ENCODE measurements at places on chromosomes 1 and 21. TPM values are rescaled to one million over a fixed set of nuclear protein-coding genes. Genes with fewer than 3 reads are reported as not detected.
A peak's percentile ranks its signal among the peaks of the same experiment; 100 is the strongest.

GRCh38 chr21:31279986-31280385, 64.1 kb downstream of the TIAM1 start:
- no peaks in the 10 kb centered on the region for H3K27me3 ChIP-seq
- DNase-seq = no peak
- no peaks in the 10 kb centered on the region for H3K4me1 ChIP-seq
- no peak overlapping the region for H3K4me3 ChIP-seq
- no peak overlapping the region for H3K27ac ChIP-seq

GRCh38 chr1:24186711-24186992, 437 bp downstream of the IFNLR1 start:
- H3K27ac ChIP-seq = peak overlapping the region; percentile 93
- peaks cover 7% of the 10 kb centered on the region for H3K4me1 ChIP-seq
- peaks cover 3% of the 10 kb centered on the region for H3K27me3 ChIP-seq
- DNase-seq = no peak
- peaks cover 3% of the 10 kb centered on the region for H3K36me3 ChIP-seq
- peak overlapping the region; percentile 81 for H3K4me3 ChIP-seq

- no peaks in the 10 kb centered on the region for H3K4me1 ChIP-seq
- H3K27me3 ChIP-seq = no peaks in the 10 kb centered on the region
- no peak overlapping the region for H3K27ac ChIP-seq
- DNase-seq = no peak
- peaks cover 4% of the 10 kb centered on the region for H3K36me3 ChIP-seq
Measured at GRCh38 chr1:174556392-174556791, 108.6 kb downstream of the GPR52 start.

- no peak overlapping the region for H3K27ac ChIP-seq
- DNase-seq = no peak
- no peak overlapping the region for H3K4me3 ChIP-seq
- peaks cover 2% of the 10 kb centered on the region for H3K36me3 ChIP-seq
Measured at GRCh38 chr21:46095814-46096595, 1.9 kb upstream of the COL6A2 start.

DNA sequence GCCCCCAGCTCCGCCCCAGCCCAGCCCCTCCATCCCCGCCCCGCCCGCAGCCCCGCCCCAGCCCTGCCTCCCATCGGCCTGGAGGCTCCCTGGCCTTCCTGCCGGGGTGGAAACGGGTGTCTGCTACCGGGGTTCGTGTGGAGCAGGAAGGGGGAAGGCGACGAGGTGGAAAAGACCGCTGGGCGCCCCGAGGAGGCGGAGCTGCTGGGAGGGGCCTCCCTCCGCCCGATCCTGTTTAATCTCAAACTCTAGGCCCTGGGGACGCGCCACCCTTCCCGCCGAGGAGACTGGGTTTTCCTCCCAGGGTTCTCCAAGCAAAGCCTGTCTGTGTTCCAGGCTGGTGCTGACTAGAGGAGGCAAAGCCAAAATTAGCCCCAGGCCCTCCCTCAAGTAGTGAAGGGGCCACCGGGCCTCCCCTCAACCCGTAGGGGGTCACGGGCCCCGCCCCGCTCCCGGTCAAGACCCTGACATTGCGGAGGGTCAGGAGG, 16.2 kb upstream of the TTLL10 start:
- peak overlapping the region; percentile 56 for H3K4me3 ChIP-seq
- peaks cover 6% of the 10 kb centered on the region for H3K27me3 ChIP-seq
- H3K27ac ChIP-seq = peak overlapping the region; percentile 76
- peaks cover 1% of the 10 kb centered on the region for H3K4me1 ChIP-seq
- peaks cover 6% of the 10 kb centered on the region for H3K36me3 ChIP-seq
- no peak for DNase-seq

GRCh38 chr1:199719156-199719842, 308.2 kb upstream of the NR5A2 start:
- no peak overlapping the region for H3K4me3 ChIP-seq
- no peaks in the 10 kb centered on the region for H3K27me3 ChIP-seq
- peaks cover 7% of the 10 kb centered on the region for H3K4me1 ChIP-seq
- DNase-seq = no peak
- H3K27ac ChIP-seq = no peak overlapping the region

DNA sequence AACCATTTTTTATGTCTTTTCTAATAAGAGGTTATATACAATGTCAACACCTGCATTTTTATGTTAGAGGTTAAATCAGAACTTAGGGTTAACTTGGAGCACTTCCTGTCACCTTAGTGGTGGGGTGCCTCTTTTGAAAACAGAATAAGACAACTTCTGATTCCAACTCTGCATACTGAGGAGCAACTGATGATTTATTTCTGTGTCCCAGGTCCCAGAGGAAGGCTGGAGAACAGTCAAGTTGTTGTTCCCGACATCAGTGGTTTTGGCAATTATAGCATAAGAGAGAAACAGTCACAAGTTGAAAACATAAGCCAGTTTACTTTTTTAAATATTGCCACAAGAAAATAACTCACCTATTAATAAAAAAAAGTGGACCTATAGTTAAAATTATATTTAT, 871.0 kb upstream of the ADAMTS5 start:
- H3K27me3 ChIP-seq = no peaks in the 10 kb centered on the region
- no peak overlapping the region for H3K27ac ChIP-seq
- no peaks in the 10 kb centered on the region for H3K36me3 ChIP-seq
- H3K4me1 ChIP-seq = no peaks in the 10 kb centered on the region

GRCh38 chr1:155019377-155020245, 14.0 kb downstream of the DCST2 start:
- H3K4me3 ChIP-seq = no peak overlapping the region
- H3K36me3 ChIP-seq = peaks cover 3% of the 10 kb centered on the region
- H3K27ac ChIP-seq = peak overlapping the region; percentile 22
- no peaks in the 10 kb centered on the region for H3K27me3 ChIP-seq

GRCh38 chr1:5415606-5416005, 576.6 kb downstream of the NPHP4 start:
- H3K36me3 ChIP-seq = no peaks in the 10 kb centered on the region
- H3K27me3 ChIP-seq = peaks cover 25% of the 10 kb centered on the region
- no peak for DNase-seq
- H3K27ac ChIP-seq = no peak overlapping the region

DNA sequence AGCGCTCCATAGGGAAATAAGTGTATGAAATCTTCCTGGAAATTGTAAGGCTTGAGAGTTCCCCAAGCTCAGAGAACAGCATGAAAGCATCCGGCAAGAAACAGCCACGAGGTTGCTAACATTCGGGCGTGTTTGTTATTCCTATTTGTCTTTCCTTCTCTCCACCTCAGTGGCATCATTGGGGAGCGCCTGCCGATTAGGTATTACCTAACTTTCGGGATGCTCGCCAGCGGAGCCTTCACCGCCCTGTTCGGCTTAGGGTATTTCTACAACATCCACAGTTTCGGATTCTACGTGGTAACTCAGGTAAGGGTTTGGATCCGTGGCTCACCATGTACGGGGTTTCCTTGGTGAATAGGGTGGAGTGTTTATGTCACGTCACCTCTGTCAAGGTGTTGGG, 25.7 kb downstream of the SLC37A1 start:
- H3K4me3 ChIP-seq = no peak overlapping the region
- peaks cover 23% of the 10 kb centered on the region for H3K36me3 ChIP-seq
- no peaks in the 10 kb centered on the region for H3K27me3 ChIP-seq

- H3K4me3 ChIP-seq = no peak overlapping the region
- DNase-seq = no peak
- H3K27ac ChIP-seq = no peak overlapping the region
- peaks cover 3% of the 10 kb centered on the region for H3K4me1 ChIP-seq
- H3K36me3 ChIP-seq = peaks cover 4% of the 10 kb centered on the region
Measured at GRCh38 chr1:155166051-155166470, 7.0 kb downstream of the KRTCAP2 start.

DNA sequence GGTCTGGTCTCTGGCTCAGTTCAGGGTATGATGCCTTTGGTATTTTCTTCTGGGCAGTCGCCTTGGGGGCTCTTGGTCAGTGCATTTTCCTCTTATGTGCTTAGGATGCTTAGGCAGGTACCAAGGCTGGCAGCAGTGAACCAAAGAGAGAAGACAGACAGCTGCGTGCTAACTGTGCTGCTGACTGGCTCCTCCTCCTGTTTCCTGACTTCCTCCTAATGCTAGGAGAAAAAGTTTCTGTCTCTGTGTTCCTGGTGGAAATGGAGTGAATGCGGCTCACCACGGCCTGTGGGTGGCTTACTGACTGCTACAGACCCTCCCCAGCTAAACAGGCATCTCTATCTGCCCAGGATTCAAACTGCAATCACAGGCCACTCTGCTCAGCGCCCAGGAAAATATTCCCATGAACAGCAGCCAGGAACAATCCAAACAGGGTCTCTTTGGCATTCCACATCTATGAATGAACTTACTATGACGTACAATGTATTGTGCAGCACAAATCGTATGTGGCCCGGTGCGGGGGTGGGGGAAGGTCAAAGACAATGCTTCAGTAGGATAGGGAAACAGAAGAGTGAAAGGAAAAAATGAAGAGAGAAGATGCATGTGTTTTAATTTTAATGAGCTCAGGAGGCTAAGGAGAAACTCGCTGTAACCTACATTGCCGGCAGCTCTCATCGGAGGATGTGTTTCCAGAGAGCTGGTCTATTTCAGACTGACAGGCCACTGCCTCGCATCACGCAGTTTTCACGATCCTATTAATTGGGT, 2.8 kb downstream of the ABCG1 start:
- H3K27me3 ChIP-seq = peaks cover 60% of the 10 kb centered on the region
- no peak for DNase-seq
- H3K27ac ChIP-seq = no peak overlapping the region
- peaks cover 10% of the 10 kb centered on the region for H3K4me1 ChIP-seq

DNA sequence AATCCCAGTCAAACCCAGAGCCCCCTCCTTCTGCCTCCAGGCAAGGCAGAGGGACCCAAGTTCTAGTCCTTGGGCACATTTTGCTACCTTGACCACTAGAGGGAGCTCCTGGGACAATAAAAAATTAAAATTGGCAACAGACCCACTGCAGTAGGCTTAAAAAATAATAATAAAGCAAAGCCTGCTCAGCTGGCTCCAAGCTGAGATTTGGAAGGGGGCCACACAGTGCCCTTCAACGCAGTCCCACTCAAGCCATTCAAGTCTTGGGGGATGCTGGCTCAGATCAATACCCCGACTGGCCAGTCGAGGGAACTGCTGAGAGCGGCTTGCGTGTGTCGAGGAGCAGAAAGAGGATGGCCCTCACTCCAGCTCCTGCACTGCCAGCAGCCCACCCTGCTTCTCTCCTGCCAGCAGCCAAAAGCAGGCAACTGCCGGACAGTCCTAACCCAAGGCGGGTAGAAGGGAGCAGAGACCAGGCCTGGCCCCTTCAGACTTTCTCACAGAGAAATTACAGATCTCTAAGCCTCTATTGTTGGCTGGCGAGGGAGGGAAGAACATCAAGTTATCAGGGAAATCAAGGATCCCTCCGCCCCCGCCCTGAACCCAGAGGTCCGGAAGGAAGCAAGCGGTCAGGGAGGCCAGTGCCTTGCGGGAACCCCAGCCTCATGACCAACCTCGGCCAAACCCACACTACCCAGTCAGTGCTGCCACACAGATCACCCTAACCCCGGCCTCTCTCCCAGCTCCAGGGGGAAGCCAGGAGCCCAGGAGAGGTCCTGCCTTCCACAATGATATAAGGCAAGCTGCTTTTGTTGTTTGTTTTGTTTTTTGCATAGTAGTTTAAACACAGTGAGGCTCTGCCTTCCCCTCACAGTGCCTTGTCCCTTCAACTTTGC, 4.9 kb upstream of the ALDH4A1 start:
- no peaks in the 10 kb centered on the region for H3K27me3 ChIP-seq
- peak; percentile 34 for DNase-seq
- peak overlapping the region; percentile 69 for H3K27ac ChIP-seq
- H3K4me3 ChIP-seq = no peak overlapping the region

DNA sequence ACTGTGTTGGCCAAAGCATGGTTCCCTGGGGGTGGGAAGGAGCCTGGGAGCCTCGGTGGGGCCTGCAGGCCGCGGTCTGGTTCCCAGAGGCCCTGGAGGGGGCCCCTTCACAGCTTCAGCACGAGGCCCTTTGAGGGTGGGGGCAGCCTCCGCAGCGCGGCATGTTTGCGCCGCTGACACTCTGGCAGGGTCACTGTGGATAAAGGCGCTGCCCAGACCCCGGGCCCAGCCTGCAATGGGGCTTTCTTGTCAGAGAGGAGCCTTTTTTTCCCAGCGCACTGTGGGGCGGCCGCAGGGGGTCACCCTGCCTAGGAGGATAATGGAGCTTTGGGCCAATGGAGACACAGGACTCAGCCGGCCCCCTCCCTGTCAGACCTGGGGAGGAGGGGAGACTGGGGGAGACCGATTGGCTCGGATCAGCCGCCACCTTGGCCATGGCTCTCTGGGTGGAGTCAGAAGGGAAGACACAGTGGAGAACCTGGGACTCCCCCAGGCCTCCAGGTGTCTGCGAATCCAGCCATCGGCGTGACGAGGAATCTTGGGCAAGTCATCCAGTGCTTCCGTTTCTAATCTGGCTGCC, 26.0 kb downstream of the EPHB2 start:
- H3K4me1 ChIP-seq = peaks cover 13% of the 10 kb centered on the region
- H3K36me3 ChIP-seq = no peaks in the 10 kb centered on the region
- H3K27ac ChIP-seq = no peak overlapping the region
- no peak for DNase-seq
- H3K4me3 ChIP-seq = no peak overlapping the region

DNA sequence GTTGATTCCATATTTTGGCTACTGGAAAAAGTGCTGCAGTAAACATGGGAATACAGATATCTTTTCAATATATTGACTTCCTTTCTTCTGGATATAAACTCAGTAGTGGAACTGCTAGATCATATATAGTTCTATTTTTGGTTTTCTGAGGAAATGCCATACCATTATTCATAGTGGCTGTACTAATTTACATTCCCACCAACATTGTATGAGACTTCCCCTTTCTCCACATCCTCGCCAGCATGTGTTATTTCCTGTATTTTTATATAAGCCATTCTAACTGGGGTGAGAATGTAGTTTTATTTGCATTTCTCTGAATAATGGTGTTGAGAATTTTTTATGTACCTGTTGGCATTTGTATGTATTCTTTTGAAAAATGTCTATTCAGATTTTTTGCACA, 385.2 kb downstream of the NUF2 start:
- no peaks in the 10 kb centered on the region for H3K4me1 ChIP-seq
- no peak for DNase-seq

GRCh38 chr1:228913626-228914414, 178.5 kb downstream of the RHOU start:
- DNase-seq = no peak
- H3K4me1 ChIP-seq = peaks cover 20% of the 10 kb centered on the region
- no peaks in the 10 kb centered on the region for H3K36me3 ChIP-seq
- H3K27me3 ChIP-seq = peaks cover 5% of the 10 kb centered on the region

GRCh38 chr1:54125386-54126070, 27.3 kb downstream of the CDCP2 start:
- no peak overlapping the region for H3K4me3 ChIP-seq
- no peaks in the 10 kb centered on the region for H3K36me3 ChIP-seq
- H3K4me1 ChIP-seq = peaks cover 4% of the 10 kb centered on the region
- peaks cover 28% of the 10 kb centered on the region for H3K27me3 ChIP-seq
- DNase-seq = no peak

The LCE1B gene
- not detected for total RNA-seq

The PTPRC gene
- total RNA-seq = not detected

The TTC34 gene
- total RNA-seq = 3.1 TPM

The AGT gene
- total RNA-seq = 12.5 TPM

The KCNT2 gene
- total RNA-seq = 26.1 TPM

The PRRX1 gene
- total RNA-seq = 1.5 TPM

The SUSD4 gene
- total RNA-seq = 4.7 TPM

The PRAMEF2 gene
- total RNA-seq = not detected

The HMCN1 gene
- total RNA-seq = 5.6 TPM

The TLR5 gene
- total RNA-seq = 3.9 TPM

The SEC16B gene
- 0.67 TPM for total RNA-seq
